MCF 10A (cell line): ENCODE measurements at places on chromosomes 5 and 9.
A peak's percentile ranks its signal among the peaks of the same experiment; 100 is the strongest.

GRCh38 chr9:34898846-34899245 lies 59.2 kb upstream of the PHF24 start:
- no peak overlapping the region for H3K4me3 ChIP-seq
- H3K36me3 ChIP-seq, result no peaks in the 10 kb centered on the region
- H3K27me3 ChIP-seq, result peaks cover 82% of the 10 kb centered on the region
- no peak for DNase-seq
- H3K27ac ChIP-seq, result no peak overlapping the region
- no peaks in the 10 kb centered on the region for H3K4me1 ChIP-seq

DNA sequence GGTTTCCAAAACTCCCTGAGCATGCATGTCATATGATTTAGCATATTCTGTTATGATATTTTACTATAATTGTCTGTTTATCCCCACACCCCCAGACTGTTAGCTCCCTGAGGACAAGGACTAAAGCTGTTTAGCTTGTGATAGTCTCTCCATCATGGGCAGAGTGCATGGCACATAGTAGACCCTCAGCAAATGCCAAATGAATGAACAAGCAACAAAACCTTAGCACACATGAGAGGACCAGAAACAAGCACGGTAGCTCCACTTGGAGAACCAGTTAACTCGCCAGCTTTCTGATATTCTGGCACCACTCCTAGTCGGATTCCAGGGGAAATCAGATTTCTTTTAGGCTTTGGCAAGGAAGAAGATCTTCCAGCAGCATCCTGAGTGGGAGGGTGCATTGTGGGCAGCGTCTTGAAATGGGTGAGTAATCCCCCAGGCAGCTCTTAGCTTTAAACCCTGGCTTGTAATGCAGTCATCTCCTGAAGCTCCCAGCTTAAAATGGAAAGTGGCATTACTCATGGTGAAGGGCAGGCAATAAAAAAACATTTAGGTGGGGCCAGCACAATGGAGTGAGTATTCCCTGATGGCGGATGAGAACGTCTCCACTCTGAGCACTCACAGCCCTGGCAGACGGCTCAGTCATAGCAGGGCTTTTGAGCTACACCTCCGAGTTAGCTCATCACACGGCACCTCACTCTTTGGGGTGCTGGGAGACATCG lies 41.1 kb downstream of the FGF1 start:
- no peaks in the 10 kb centered on the region for H3K27me3 ChIP-seq
- H3K4me1 ChIP-seq, result peaks cover 26% of the 10 kb centered on the region
- peak overlapping the region; percentile 48 for H3K4me3 ChIP-seq
- H3K27ac ChIP-seq, result peak overlapping the region; percentile 85
- peak; percentile 99 for DNase-seq

GRCh38 chr5:10591966-10592365 lies 28.1 kb downstream of the ANKRD33B start:
- no peaks in the 10 kb centered on the region for H3K36me3 ChIP-seq
- no peak overlapping the region for H3K4me3 ChIP-seq
- DNase-seq, result no peak

DNA sequence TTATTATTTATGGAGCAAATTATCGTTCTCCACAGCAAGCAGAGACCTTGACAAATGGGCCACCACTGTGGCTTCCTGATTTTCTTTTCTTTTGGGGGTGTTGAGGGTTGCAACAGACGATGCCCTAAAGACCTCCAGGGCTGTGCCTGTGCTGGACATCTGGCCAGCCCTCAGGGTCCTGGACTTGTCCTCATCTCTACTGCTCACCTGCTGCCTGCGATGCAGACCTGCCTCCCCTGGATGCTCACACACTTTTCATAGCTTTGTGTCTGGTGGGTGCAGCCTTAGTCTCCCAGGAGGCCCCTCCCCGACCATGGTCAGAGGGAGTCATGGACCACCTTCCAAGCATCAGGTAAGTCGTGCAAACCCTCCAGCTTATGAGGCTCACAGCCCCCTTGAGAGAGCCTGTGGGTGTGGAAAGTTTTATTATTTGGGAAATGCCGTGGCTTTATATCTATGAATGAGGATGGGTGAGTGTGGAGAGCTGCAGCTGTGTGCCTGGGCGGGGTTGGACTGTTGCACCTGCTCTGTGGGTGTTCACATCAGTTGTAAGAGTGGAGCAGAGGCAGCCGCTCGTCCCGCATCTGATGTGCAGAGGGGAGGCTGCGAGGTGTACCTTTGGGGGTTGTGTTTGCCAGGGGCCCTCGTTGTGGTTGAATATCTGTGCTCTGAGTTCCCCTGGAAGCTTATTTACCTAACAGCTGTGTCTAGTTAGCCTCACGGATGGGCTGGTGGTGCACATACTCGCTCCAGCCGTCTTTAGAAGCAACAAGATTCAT lies 126.3 kb upstream of the IRX4 start:
- no peak overlapping the region for H3K27ac ChIP-seq
- no peaks in the 10 kb centered on the region for H3K4me1 ChIP-seq

- no peaks in the 10 kb centered on the region for H3K36me3 ChIP-seq
- H3K27ac ChIP-seq, result no peak overlapping the region
- DNase-seq, result no peak
These were observed 57.5 kb downstream of the DAB2IP start for GRCh38 chr9:121708768-121709488.

DNA sequence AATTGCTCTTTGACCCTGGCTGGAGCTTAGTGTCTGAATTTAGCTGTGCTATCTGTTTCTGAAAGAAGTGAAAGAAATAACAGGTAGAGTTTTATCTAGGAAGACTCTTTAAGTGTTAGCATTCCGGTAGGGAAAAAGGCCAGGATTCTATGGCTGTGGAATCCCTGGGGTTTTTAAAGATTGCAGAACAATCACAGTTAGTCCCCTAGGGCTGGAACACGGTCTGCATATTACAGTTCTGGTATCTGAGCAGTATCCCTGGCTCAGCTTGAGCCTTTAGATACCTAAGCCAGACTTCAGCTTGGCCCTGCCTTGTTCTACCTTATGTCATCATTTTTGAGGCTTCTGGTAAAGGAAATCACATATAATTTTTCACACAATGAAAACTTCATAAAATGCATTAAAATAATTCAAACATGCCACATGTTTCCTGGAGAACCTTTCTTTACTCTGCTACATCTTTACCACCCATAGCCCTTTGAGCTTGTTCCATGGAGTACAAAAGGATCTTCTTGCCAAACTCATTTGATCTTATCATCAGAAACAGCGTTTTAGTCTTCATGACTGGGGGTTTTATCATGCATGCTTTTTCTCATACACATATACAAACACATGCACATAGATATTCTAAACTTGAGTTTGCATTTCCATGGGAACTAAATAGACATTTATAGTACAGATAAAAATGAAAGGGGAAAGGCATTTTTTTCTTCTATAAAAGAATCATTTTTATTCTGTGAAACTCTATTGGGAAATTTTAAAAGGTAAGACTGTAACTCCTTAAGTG lies 410.8 kb downstream of the CETN3 start:
- no peak for DNase-seq
- no peaks in the 10 kb centered on the region for H3K27me3 ChIP-seq
- H3K4me1 ChIP-seq, result no peaks in the 10 kb centered on the region
- no peak overlapping the region for H3K27ac ChIP-seq

DNA sequence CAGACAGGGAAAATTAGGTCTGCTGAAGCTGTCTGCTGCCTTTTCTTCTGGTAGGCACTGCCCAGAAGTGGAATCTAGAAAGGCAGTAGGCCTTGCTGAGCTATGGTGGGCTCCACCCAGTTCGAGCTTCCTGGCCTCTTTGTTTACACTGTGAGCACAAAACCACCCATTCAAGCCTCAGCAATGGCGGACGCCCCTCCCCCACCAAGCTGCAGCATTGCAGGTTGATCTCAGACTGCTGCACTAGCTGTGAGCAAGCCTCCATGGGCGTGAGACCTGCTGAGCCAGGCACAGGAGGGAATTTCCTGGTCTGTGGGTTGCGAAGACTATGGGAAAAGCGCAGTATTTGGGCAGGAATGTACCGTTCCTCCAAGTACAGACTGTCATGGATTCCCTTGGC lies 18.5 kb downstream of the AGTPBP1 start:
- H3K4me3 ChIP-seq, result no peak overlapping the region
- no peak for DNase-seq
- H3K36me3 ChIP-seq, result no peaks in the 10 kb centered on the region

DNA sequence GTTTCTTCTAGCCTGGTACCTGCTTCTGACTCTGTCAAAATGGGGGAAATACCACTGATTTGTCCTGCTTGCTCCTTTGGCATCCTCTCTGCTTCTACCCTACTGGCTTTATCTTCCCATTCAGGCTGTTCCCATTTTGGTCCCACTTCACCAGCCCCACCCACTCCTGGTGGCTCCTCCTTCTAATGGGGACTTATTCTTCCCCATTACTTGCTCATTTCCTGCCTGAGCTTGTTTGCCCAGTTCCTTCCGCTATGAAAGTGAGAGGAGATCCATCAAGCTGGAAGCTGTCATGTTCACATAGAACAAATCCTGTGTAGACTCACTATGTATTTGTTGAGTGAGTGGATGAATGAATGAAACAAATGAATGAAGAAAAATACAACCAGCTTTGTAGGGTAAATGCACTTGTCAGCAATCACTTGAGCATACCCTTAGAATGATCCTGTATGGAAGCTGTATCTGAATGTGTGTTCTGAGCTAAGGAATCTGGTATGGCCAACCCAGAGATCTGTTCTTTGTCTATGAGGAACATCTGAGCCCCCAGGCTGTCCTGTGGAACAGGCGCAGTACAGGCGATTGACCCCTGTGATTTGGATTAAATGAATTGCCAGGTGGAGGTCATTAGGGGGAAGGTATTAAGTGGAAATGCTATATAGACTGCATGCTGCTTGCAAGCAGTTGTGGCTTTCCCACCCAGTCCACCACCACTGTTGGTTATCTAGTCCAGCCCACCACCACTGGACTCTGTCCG lies 89.5 kb downstream of the APBA1 start:
- no peak overlapping the region for H3K4me3 ChIP-seq
- peak; percentile 7 for DNase-seq
- H3K27me3 ChIP-seq, result peaks cover 14% of the 10 kb centered on the region
- H3K36me3 ChIP-seq, result no peaks in the 10 kb centered on the region
- H3K4me1 ChIP-seq, result no peaks in the 10 kb centered on the region
- H3K27ac ChIP-seq, result no peak overlapping the region

- H3K36me3 ChIP-seq, result no peaks in the 10 kb centered on the region
- H3K27ac ChIP-seq, result no peak overlapping the region
- no peaks in the 10 kb centered on the region for H3K27me3 ChIP-seq
- peaks cover 15% of the 10 kb centered on the region for H3K4me1 ChIP-seq
- H3K4me3 ChIP-seq, result no peak overlapping the region
These were observed 39.2 kb downstream of the SHC3 start for GRCh38 chr9:89139455-89139854.

GRCh38 chr5:138725153-138725817 lies 27.9 kb upstream of the CTNNA1 start:
- peaks cover 39% of the 10 kb centered on the region for H3K4me1 ChIP-seq
- no peaks in the 10 kb centered on the region for H3K36me3 ChIP-seq
- H3K4me3 ChIP-seq, result peak overlapping the region; percentile 51
- H3K27me3 ChIP-seq, result no peaks in the 10 kb centered on the region
- H3K27ac ChIP-seq, result peak overlapping the region; percentile 96

DNA sequence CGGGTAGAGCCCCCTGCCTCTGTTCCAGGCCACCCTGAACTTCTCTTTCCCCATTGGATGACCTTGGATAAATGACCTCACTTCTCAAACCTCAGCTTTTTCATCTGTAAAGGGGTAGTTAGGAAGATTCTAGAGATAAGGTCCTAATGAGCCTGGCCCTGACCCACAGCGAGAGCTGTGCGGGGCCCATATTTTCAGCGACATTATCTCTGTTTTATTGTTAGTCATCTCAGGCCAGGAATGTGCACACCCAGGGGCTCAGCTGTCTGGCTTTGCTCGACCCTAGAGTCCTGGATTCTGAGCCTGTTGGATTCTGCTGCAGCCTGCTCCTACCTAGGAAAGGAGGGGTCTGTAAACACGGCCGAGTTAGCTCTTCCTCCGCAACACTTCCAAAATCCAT lies 81.2 kb upstream of the LMX1B start:
- no peaks in the 10 kb centered on the region for H3K4me1 ChIP-seq
- H3K27ac ChIP-seq, result no peak overlapping the region
- H3K36me3 ChIP-seq, result no peaks in the 10 kb centered on the region
- no peak for DNase-seq

GRCh38 chr5:115322729-115323128 lies 26.3 kb upstream of the CCDC112 start:
- DNase-seq, result no peak
- no peaks in the 10 kb centered on the region for H3K27me3 ChIP-seq
- H3K4me1 ChIP-seq, result peaks cover 9% of the 10 kb centered on the region
- no peaks in the 10 kb centered on the region for H3K36me3 ChIP-seq
- H3K27ac ChIP-seq, result no peak overlapping the region

DNA sequence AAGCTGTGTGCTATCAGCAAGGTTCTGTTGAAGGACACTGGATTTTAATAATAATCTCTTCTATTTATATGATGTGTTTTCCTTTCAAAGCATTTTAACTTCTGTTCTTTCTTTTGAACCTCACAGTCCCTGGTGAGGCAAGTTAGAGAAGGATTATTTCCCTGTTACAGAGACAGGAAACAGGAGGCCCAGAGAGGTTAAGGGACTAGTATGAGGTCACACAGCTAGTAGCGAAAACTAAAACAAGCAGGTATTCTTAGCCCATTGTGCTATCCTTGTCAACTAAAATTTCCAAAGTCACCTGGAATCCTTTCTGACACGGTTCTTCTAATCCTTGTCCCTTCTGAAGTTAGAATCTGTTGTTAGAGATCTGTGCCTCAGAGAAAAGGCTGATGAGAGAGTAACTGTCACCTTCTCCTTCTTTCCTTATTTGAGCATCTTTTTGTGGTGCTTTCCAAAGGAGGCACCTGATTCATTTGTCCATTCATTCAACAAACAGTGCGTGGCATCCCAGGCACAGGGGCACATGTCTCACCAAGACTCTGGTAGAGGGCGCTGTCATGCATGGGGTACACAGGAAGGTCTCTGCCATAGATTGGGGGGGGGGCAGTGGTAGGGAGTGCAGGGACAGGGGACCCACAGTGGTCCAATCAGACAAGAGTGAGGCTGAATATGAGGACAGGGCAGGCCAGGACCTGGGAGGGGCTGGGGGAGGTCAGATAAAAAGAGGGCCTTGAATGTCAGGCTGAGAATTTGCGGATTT lies 61.5 kb downstream of the CRB2 start:
- H3K4me3 ChIP-seq, result no peak overlapping the region
- DNase-seq, result no peak
- H3K27me3 ChIP-seq, result no peaks in the 10 kb centered on the region

GRCh38 chr5:180411948-180412347 lies 58.8 kb upstream of the GFPT2 start:
- no peaks in the 10 kb centered on the region for H3K36me3 ChIP-seq
- no peak overlapping the region for H3K4me3 ChIP-seq
- H3K4me1 ChIP-seq, result no peaks in the 10 kb centered on the region
- DNase-seq, result no peak
- H3K27me3 ChIP-seq, result no peaks in the 10 kb centered on the region
- H3K27ac ChIP-seq, result no peak overlapping the region

DNA sequence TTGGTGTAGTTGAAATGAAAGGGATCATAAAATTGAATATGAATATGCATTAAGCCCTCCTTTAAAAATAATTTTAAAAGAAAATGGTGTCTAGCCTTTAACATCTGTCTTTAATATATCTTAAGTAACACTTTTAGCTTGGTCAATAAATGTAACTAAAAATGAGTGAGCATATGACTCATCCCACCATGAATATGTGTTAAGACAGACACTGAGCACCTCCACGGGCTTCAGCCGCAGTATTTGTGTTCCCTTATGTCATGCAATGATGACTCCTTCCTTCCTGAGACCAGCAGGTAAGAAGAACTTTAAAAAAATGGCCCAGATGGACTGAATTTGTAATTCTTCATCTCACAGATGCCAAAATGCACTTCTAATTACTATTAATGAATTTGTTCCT lies 563.2 kb downstream of the NR2F1-AS1 start:
- H3K27me3 ChIP-seq, result no peaks in the 10 kb centered on the region
- no peaks in the 10 kb centered on the region for H3K36me3 ChIP-seq
- no peak overlapping the region for H3K27ac ChIP-seq
- no peak overlapping the region for H3K4me3 ChIP-seq
